CD4-positive, alpha-beta T cell treated with Interleukin-10 for 1 hour (primary cell): ENCODE measurements at places on chromosomes 7 and 10.

GRCh38 chr10:16536155-16536554 is 14.5 kb upstream of the C1QL3 start:
- DNase-seq: no peak

DNA sequence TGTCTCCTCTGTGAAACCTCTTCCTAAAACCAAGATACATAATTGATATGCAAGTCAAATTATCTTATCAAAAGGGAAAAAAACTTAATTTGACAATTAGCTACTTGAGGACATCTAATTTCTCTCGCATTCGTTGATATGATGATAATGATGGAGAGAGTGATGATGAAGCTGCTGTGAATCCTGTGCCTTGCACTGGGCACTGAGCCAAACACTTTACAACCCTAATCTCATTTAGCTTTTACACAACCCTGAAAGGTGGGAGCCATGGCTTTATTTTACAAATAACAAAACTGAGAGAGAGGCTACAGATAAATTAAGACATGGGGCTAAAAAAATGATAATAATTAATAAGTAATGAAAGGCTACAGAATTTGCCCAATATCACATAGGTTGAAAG is 176.0 kb downstream of the NOC3L start:
- no peak for DNase-seq

- DNase-seq: no peak
These were observed 361 bp upstream of the PLXDC2 start for GRCh38 chr10:19815731-19816410.

DNA sequence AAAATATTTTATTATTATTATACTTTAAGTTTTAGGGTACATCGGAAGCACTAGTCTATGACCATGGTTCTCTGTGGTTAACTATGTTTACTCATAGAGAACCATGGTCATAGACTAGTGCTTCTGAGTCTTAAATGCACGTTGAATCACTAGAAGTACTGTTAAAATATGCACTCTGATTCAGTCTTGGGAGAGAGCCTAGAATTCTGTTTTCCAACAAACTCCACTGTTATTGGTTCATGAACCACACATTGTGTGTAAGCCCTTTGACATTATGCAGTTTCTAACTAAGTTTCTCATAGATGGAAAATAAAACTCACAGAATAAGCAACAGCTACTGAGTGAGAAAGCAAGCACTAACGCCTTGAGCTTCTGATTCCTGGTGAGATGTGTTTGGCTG is 1120.6 kb downstream of the SORCS1 start:
- no peak for DNase-seq

- DNase-seq: no peak
These were observed 287.4 kb downstream of the EXOC4 start for GRCh38 chr7:133540096-133540860.

DNA sequence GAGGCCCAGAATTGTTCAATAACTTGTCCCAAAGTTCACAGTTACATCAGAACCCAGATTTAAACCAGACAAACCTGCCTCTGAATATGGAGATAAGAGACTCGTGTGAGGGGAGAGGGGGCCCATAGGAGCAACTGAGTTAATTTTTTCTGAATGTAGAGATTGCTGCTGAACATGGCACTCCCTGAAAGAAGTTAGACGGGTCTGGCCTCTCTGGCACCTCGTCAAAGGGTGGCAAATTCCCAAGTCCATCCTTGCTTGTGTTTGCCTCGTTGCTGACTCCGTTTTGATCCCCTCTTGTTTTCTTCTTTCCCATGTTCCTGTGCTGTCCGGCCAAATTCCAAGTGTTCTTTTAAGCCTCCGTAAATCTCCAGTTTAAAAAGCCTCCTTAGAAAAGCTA is 35.2 kb upstream of the YAE1 start:
- DNase-seq: no peak
